ENCODE measurements at places on chromosomes 5 and 9.

GRCh38 chr5:165333623-165334022, 1828.2 kb downstream of the MAT2B start:
- DNase-seq, result no peak

- peak; percentile 33 for DNase-seq
Measured at GRCh38 chr5:127029581-127030258, 638 bp downstream of the MARCHF3 start.

- DNase-seq, result no peak
Measured at GRCh38 chr5:98779264-98779877, 5.9 kb downstream of the RGMB start.

GRCh38 chr5:9284272-9284671, 261.6 kb downstream of the SEMA5A start:
- no peak for DNase-seq

DNA sequence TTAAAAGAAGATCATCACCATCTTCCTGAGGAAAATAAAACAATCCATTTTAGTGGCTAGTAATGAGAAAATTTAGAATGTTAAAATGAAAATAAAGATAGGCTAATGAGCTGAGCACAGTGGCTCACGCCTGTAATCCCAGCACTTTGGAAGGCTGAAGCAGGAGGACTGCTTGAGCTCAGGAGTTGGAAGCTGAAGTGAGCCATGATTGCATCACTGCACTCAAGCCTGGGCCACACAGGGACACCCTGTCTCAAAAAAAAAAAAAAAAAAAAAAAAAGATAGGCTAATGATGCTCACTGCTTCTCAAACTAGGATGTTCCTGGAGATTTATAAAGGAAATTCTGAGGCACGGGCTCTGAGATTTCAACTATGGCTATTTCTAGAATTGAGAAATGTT, 50.3 kb downstream of the CPLANE1 start:
- DNase-seq, result no peak
